A172 (cell line): ENCODE measurements at places on chromosomes 4 and X. TPM values are rescaled to one million over a fixed set of nuclear protein-coding genes. Genes with fewer than 3 reads are reported as not detected.

DNA sequence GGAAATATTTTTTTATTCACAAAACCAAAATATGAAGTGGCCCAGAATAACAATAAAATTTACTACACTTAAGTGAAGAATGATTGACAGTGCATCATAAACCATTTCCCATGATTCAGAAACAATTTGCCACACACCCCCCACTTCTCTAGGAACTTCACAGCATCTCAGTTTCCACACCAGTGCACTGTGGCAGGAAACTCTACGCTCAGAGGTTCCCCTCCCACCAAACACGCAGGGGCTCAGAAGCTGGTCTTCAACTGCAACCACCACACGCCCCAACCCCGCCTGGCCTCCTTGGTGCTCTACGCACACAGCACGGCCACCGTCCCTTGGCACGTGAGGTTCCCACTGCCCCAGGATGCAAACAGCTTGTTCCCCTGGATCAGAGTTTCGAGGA is 63.7 kb downstream of the ZFYVE28 start:
- DNase-seq, result no peak

- DNase-seq, result no peak
Observed at GRCh38 chrX:115559672-115560071, 1.3 kb upstream of the PLS3 start.

DNA sequence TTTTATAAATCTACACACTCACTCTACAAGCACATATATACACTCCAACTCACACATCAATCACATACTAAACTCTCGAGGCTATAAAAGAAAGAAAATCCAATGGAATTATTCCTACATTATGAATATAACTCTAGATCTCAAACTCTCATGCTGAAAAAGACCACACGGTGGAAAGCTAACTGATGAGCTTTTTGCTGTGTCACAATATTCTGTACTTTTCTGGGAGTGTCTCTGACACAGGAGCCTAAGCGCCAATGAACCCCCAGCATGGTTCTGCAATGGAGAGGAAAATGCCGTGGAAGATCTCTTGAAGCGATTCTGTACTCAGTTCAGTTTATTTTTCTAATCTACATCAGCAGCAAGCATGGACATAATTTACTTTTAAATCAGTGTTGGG is 124.2 kb upstream of the ETNPPL start:
- DNase-seq, result no peak

- DNase-seq, result no peak
Observed at GRCh38 chr4:181477591-181477990, 765.6 kb upstream of the TENM3 start.

GRCh38 chrX:139192386-139192961 is 338.1 kb upstream of the F9 start:
- no peak for DNase-seq

GRCh38 chrX:67523932-67524331 is 19.9 kb upstream of the AR start:
- no peak for DNase-seq

DNA sequence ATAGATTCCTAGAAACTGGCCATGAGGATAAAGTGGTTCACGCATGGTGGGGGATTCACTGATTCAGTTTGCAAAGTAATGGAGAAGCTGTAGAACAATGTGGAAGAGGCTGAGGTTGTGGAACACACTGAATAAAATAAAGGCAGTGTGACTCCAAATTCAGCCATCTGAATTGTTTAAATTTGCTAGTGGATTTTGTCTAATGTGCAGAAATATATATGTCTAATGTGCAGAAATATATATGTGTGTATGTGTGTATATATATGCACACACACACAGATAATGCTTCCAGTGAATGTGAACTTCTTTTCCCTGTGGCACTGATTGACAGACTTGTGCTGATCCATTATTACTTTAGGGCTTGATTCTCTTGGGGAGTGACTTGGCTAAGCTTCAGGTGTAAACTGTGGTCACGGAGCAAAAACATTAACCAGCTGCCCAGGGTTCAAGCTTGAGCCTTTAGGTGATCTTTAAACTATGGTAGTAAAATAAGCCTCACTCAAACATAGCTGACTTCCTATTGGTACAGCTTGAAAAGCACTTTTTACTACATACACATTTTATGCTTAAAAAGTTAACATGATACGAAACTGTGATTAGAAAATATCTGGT is 3.5 kb downstream of the STBD1 start:
- DNase-seq, result no peak

GRCh38 chr4:110636680-110637407 is 14.0 kb upstream of the PITX2 start:
- DNase-seq, result peak; percentile 77

GRCh38 chr4:47749858-47750257 is 88.0 kb downstream of the CORIN start:
- DNase-seq, result no peak

- no peak for DNase-seq
Observed at GRCh38 chr4:102453827-102454226, 47.3 kb upstream of the NFKB1 start.

DNA sequence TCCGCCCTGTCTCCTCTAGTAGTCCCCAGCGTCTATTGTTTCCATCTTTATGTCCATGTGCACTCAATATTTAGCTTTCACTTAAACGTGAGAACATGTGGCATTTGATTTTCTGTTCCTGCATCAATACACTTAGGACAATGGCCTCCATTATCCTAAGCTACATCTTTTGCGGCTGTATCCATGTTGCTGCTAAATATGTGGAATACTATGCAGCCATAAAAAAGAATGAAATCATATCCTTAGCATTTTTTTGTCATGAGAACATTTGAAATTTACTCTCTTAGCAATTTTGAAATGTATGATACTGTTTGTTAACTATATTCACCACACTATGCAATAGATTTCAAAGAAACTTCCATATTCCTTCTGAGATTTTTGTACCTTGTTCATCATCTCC is 19.8 kb upstream of the CD38 start:
- DNase-seq, result no peak

- DNase-seq, result peak; percentile 17
Observed at GRCh38 chr4:62640296-62640695, 1440.2 kb downstream of the ADGRL3 start.

GRCh38 chr4:24373704-24374103 is 210.7 kb downstream of the DHX15 start:
- no peak for DNase-seq

DNA sequence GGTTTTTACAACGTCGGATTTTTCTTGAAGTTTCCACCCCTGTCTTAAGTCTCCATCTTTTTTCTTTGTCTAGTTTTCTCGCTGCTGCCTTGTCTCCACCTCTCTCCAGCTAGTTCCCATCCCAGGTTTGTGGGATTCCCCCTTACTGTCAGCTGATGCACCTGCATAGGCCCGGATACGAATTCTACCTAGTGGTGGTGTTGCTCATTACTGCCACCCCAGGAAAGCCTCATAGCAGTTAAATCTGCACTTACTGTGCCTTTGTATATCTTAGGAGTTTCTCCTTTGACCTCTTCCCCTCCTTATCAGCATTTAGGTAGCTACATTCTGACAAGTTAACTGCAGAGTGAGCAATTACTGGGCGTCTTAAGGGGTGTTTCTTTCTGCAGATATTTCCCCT is 1693.1 kb upstream of the TENM3 start:
- no peak for DNase-seq

- peak; percentile 34 for DNase-seq
Observed at GRCh38 chr4:175951794-175952193, 113.8 kb upstream of the WDR17 start.

DNA sequence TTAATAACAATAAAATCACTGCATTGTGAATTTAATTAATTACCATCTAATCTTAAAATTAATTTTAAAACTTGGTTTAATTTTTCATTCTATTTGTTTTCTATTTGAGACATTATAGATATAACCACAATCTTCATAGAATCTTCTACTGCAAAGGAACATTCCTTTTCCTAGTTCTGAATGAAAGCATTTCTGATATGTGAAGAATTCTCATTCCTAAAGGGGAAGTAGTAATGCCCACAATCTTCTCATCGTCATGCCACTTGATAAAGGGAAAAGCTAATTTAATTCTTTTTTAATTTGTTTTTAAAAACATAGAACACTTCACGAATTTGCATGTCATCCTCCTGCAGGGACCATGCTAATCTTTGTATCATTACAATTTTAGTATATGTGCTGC is 23.7 kb downstream of the MGARP start:
- no peak for DNase-seq

GRCh38 chr4:96833831-96834230 is 993.9 kb downstream of the PDHA2 start:
- peak; percentile 9 for DNase-seq

GRCh38 chrX:140346729-140347128 is 158.1 kb downstream of the SOX3 start:
- DNase-seq, result no peak

- no peak for DNase-seq
Observed at GRCh38 chr4:127261476-127261875, 371.3 kb upstream of the INTU start.

DNA sequence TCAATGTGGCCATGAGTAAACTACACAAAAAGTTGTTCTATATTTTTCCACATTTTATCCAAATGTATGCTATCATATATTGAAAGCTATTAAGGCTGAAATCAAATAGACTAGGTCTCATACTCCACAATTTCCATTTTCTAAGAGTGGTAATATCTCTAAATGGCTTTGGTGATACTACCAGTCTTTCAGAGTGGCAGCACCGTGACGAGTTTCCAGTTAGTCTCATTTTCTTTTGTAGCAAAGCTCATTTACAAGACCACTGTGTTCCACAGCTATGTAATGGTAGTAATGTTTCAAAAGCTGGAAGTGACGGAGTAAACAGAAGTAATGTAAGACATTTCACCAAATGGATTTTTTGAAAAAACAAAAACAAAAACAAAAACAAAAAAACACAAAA is 228.2 kb downstream of the PPP3CA start:
- no peak for DNase-seq

GRCh38 chrX:134599184-134599914 is 58.9 kb downstream of the PLAC1 start:
- no peak for DNase-seq

DNA sequence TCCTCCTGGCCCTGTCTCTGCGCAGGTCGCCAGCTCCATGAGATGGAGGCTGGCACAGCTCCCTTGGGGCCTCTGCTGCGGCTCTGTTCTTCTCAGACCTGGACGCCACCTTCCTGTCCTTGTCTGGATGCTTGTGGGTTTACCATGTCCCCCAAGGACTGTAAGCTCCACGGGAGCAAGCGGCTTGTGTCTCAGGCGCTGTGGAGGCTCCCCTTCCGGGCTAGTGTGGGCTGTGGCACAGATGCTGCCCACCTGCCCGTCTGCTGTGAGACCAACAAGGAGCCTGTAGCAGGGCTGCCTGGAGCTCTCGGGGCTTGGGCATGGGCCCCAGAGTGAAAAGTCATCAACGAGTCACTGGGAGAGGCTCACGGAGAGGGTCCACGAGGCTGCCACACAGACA is 25.2 kb downstream of the NAT8L start:
- no peak for DNase-seq

- no peak for DNase-seq
Observed at GRCh38 chrX:78753571-78753970, 6.1 kb downstream of the LPAR4 start.

DNA sequence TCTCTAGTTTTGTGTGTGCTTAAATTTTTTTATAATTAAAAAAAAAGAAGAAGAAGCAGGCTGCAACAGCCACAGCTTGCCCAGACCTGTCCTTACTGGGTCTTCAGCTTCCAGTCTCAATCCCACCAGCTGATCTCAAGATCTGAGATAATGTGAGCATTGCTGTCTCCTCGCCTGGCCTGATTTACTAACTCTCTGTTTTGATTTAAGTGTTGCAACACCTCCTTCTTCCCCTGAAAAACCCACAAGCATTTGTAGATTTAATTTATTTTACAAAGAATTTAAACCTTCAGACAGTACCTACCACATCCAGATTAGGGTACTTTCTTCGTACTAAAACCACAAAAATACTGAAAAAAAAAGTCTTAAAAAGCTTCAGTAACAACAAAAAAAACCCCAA is 38.0 kb downstream of the FAM241A start:
- DNase-seq, result no peak

GRCh38 chrX:69119122-69119521 is 46.1 kb downstream of the PJA1 start:
- no peak for DNase-seq

DNA sequence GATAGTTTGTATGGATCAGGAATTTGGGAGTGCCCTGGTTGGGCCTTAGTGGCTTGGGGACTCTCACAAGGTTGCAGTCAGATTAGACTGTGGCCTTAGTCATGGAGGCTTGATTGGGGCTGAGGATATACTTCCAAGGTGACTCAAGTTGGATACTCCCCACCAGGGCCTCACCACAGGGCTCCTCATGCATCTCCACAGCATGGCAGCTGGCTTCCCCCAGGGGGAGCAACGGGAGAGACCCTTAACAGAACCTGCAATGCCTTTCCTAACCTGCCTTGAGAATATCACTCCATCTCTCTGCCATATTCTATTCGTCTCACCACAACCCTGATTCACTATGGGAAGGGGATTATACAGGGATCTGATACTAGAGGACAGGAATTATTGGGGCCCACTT is 161.9 kb downstream of the RELL1 start:
- no peak for DNase-seq

- no peak for DNase-seq
Observed at GRCh38 chr4:6751611-6752485, 30.7 kb upstream of the KIAA0232 start.

DNA sequence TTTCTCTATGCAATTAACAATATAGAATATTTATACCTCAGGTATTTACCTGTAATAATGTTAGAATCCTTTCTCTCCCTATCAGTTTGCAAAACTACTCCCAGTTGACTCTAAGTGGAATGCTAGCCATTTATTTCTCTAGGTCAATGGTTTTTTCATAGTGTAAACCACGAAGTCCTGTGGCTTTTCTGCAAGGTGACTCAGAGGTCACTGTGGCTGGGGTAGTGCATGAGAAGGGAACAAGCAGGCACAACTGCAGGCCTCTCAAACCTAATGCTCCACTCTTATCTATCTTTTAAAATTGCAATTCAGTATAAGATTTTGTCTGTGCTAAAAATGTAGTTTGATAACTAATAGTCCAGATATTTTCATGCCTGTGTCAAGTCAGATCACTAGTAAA is 159.4 kb downstream of the ANTXR2 start:
- peak; percentile 14 for DNase-seq

GRCh38 chr4:5998333-5998936 is 19.8 kb downstream of the C4orf50 start:
- peak; percentile 70 for DNase-seq

DNA sequence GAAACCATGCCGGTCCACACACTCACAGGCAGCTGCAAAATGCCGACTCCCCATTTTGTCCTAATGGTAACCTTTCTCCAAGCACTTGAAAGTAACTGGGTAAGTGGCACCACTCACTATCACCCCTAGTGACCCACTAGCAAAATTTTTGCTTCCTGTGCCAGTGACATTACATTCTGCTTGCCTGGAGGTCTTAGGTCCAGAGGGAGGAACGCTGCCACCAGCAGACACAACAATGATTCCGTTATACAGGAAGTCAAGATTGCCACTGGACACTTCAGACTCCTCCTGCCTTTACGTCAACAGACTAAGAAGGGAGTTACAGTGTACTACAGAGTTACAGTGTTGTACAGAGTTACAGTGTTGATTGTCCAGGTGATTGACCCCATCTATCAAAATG is 11.8 kb upstream of the TMEM192 start:
- no peak for DNase-seq

- no peak for DNase-seq
Observed at GRCh38 chr4:148203056-148203898, 238.9 kb downstream of the NR3C2 start.

TRPC5OS gene
- not detected in 2 replicates for total RNA-seq

DUSP9 gene
- 9.0 and 9.3 TPM in 2 replicates for total RNA-seq

XAGE2 gene
- 0.22 TPM in 1 of 2 replicates, not detected in the other for total RNA-seq

CFAP99 gene
- not detected in 2 replicates for total RNA-seq

GLRB gene
- 8.1 and 9.4 TPM in 2 replicates for total RNA-seq

NPY1R gene
- 1.4 and 1.6 TPM in 2 replicates for total RNA-seq

HHIP gene
- 0.19 and 0.47 TPM in 2 replicates for total RNA-seq

GIMD1 gene
- total RNA-seq, result not detected in 2 replicates

MAGEB4 gene
- total RNA-seq, result not detected in 2 replicates

TRIML2 gene
- 1.0 and 1.9 TPM in 2 replicates for total RNA-seq

NAAA gene
- 27.7 and 39.2 TPM in 2 replicates for total RNA-seq
